Activated naive CD4-positive, alpha-beta T cell treated with anti-CD3 and anti-CD28 coated beads, Interleukin-2, amount 10 ng/mL, durations not matched to agents 7 days and 5 days (primary cell): ENCODE measurements at places on chromosomes 4 and X.

GRCh38 chrX:154022108-154022507, 2.4 kb upstream of the IRAK1 start:
- H3K4me1 ChIP-seq, result peaks cover 15% of the 10 kb centered on the region
- no peak for DNase-seq
- H3K27ac ChIP-seq, result peak overlapping the region; percentile 14
- peaks cover 9% of the 10 kb centered on the region for H3K36me3 ChIP-seq

DNA sequence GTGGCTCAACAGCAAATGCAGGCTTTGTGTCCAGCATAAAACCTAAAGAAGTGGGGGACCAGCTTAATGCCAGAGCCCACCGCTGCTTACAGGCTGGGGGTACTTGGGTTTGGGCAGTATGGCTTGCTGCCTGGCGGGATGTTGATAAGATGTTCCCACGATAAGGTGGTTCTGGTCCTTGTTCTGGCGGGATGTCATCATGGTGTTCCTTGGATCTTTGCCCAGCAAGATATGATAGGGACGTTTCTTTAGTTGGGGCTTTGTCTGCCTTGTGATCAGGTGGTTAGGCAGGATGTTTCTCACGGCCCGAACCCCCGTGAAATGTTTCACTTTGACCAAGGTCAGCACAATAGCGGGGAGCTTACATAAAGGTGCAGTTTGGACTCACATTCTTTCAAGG, 35.3 kb downstream of the PNPLA4 start:
- no peaks in the 10 kb centered on the region for H3K27me3 ChIP-seq
- H3K36me3 ChIP-seq, result no peaks in the 10 kb centered on the region
- DNase-seq, result no peak
- no peaks in the 10 kb centered on the region for H3K4me1 ChIP-seq
- H3K4me3 ChIP-seq, result no peak overlapping the region

DNA sequence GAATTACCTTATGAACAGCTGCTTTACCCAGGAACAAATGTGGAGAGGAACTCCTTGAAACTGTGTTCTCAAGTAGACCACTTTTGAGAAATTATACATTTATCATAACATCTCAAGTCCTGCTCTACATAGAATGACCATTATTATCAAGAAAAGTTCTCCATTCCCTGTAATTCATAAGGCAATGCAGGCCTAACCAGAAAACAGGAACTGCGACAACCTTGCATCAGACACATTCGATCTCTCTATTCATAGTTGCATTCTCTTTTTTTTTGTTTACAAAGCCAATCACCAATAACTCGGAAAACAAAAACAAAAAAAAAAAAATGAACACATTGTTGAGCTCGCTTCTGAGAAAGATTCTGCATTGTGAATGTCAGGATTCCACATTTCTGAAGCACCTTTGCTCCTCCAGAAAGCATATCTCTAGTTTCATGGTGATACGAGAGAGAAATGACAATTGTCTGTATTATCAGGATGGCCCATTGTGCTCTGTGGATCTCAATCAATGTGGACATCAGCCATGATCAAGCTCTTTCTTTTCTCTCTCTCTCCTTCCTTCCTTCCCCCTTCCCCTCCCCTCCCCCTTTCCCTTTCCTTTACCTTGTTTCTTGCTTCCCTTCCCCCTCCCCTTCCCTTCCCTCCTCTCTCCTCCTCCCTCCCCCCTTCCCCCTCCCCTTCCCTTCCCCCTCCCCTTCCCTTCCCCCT, 32.4 kb upstream of the CD99 start:
- H3K4me1 ChIP-seq, result no peaks in the 10 kb centered on the region
- no peaks in the 10 kb centered on the region for H3K27me3 ChIP-seq
- H3K36me3 ChIP-seq, result no peaks in the 10 kb centered on the region
- H3K4me3 ChIP-seq, result no peak overlapping the region
- DNase-seq, result no peak
- H3K27ac ChIP-seq, result no peak overlapping the region

GRCh38 chr4:138174981-138175794, 67.0 kb downstream of the SLC7A11 start:
- no peak for DNase-seq
- no peaks in the 10 kb centered on the region for H3K4me1 ChIP-seq
- H3K27ac ChIP-seq, result no peak overlapping the region
- no peak overlapping the region for H3K4me3 ChIP-seq
- H3K36me3 ChIP-seq, result no peaks in the 10 kb centered on the region

DNA sequence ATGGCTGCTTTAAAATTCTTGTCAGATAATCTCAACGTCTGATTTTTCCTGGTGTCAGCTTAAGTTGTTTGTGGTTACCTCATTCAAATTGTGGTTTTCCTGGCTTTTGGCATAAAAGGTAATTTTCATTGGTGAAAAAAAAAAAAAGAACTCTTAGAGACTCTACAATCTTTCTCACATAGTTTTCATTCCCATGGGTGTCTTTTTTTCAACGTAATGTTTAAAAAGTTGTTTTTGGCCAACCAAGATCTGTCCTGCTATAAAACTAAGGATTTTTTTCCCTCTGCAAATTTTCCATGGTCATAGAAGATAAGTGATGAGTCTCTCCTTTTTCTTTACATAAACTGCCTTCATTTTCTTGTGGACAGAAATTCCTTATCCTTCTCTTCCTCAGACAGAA, 28.9 kb upstream of the RPS6KA6 start:
- H3K27me3 ChIP-seq, result no peaks in the 10 kb centered on the region
- H3K4me3 ChIP-seq, result no peak overlapping the region
- H3K27ac ChIP-seq, result no peak overlapping the region
- no peaks in the 10 kb centered on the region for H3K36me3 ChIP-seq
- no peaks in the 10 kb centered on the region for H3K4me1 ChIP-seq

DNA sequence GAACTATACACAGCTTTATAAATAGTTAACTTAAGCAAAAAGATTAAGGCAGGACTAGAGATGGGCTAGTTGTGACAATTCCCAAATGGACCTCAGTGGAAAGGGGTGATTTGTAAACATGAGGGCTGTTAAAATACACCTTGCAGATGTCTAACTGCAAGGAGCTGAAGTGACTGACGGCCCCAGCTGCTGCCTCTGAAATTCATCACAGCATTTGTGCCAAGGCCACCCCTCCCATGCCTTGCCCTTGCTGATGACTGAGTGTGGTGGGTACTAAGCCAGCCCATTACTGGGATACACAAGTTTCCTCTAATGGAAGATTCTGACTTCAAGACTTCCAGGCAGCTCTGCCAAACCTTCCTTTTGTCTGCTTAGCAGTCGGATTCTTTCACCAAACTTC, 23.7 kb upstream of the EGFL6 start:
- peaks cover 8% of the 10 kb centered on the region for H3K27me3 ChIP-seq
- no peaks in the 10 kb centered on the region for H3K36me3 ChIP-seq
- H3K4me3 ChIP-seq, result no peak overlapping the region
- no peaks in the 10 kb centered on the region for H3K4me1 ChIP-seq

DNA sequence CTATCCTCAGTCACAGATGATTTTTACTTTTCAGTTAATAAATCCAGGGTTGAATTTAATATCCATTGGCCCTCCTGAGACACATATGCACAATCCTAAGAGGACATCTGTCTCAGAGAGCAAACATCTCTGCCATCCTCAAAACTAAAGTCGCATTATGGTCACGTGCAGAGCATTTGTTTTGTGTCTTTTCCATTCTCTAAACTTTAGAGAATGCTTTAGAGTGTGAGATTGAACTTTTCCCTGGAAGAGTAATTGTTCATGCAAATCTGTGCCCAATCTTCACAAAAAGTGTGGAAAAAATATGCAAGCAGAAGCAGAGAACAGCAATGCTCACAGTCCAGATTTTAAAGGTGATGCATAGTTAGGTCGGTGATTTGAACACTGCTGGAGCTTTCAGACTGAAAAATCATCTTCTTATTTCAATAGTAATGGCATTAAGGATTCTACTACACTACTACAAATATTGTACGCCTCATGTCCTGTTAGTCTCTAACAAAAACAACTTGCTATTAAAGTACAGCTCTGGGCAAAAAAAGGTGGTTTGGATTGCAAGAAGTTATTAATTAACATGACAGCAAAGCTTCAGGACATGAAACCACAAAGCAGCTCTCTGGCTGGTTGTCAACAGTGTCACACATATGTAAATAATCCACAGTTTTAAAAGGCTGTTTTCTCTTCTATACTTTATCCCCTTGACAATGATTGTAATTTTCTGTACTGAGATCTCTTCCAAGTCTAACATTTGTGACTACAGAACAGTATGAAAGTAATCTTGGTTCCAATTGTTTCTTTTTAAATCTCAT, 19.9 kb downstream of the DCHS2 start:
- no peak overlapping the region for H3K27ac ChIP-seq
- no peaks in the 10 kb centered on the region for H3K4me1 ChIP-seq
- DNase-seq, result no peak
- H3K27me3 ChIP-seq, result peaks cover 18% of the 10 kb centered on the region
- no peaks in the 10 kb centered on the region for H3K36me3 ChIP-seq
- H3K4me3 ChIP-seq, result no peak overlapping the region

DNA sequence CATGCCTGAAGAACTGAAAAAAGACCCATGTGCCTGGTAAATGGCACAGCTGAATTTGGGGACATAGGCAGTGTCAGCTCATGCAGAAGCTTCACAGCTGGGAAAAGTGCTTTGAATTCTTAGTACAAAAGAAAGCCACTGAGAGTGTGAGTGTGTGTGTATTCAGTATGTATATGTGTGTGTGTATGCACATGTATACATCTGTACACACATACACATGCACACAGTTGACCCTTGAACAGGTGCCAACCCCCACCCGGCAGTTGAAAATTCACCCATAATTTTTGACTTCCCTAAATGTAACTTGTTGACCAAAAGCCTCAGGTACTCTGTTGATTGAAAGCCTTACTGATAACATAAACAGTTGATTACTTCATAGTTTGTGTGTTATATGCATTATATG, 49.5 kb upstream of the ENPP6 start:
- H3K27ac ChIP-seq, result peak overlapping the region; percentile 96
- H3K27me3 ChIP-seq, result peaks cover 7% of the 10 kb centered on the region
- H3K4me3 ChIP-seq, result peak overlapping the region; percentile 68
- peaks cover 62% of the 10 kb centered on the region for H3K4me1 ChIP-seq

DNA sequence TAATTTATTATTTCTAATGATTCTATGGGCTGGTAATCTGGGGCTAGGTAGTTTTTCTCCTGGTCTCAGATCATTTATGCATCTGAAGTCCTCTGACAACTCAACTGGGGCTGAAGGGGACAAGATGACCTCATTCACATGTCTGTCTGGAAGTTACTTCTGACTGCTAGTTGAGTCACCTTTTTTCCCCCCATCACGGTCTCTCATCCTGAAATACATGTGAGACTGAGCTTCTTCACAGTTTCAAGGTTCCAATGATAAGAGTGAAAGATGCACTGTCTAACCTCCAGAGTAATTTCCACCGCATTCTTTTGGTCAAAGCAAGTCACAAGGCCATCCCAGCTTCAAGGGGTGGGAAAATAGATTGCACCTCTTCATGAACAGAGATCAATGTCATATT, 356.7 kb upstream of the RPS6KA3 start:
- H3K27me3 ChIP-seq, result peaks cover 7% of the 10 kb centered on the region
- no peaks in the 10 kb centered on the region for H3K4me1 ChIP-seq
- H3K27ac ChIP-seq, result no peak overlapping the region
- no peaks in the 10 kb centered on the region for H3K36me3 ChIP-seq

DNA sequence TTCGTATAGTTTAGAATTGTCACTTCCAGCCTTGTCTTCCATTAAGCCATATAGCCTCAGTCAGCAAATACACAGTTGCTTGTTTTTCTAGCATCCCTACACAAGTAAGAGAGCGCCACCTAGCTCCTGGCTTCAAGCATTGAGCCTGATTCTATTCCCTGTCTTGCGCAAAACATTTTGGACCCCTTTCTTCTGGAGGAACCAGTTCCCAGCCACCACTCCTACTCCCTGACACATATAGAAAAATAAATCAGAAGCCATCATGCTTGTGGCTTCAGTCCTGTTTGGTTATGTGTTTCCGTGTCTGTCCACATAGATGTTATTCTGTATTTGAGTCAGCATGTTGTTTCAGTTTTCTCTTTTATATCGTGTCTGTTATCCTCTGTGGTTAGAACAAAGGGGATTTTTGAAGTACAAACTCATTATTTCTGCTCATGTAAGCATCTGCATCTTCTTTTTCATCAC, 59.9 kb downstream of the GK start:
- peak; percentile 55 for DNase-seq
- H3K36me3 ChIP-seq, result peaks cover 22% of the 10 kb centered on the region
- H3K27ac ChIP-seq, result peak overlapping the region; percentile 87
- H3K4me1 ChIP-seq, result peaks cover 47% of the 10 kb centered on the region

DNA sequence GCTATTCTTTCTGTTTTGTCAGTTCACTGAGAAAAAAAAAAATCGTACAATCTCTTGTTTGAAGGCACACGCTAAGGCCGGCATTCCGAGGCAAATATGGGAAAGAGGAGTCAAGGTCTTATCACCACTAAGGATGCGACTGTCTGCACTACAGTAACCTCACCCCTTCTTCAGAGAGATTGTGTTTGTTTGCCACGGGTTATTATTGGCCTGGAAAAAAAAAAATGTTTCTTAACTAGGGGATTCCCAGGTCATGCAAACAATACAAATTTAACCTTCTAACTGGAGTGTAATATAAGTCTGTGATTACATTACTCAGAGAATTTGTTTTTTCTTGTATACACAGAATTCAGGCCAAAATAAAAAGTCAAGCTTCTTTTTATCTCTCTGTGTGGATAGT, 168.3 kb downstream of the TMA16 start:
- H3K36me3 ChIP-seq, result no peaks in the 10 kb centered on the region
- no peaks in the 10 kb centered on the region for H3K27me3 ChIP-seq
- H3K4me3 ChIP-seq, result no peak overlapping the region
- DNase-seq, result no peak
- H3K4me1 ChIP-seq, result peaks cover 3% of the 10 kb centered on the region

DNA sequence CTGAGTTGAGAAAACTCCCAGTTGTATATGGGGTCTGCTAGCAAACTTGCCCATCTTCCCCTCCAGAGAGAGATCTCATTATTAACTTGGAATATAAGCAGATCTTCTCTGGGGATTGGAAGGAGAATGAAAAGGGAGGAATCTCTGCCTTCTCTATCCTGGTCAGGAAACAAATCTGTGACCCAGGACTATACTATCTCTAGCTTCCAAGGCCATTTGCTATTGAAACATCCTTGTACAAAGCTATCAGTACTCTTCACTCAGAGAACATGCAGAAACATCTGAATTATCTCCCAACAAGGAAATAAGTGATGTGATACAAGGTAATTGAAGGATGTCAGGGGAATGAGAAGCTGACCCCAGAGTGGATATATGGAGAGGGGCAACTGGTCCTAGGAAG, 183.8 kb downstream of the FRMPD4 start:
- DNase-seq, result no peak
- H3K27me3 ChIP-seq, result no peaks in the 10 kb centered on the region
- no peak overlapping the region for H3K4me3 ChIP-seq
- peak overlapping the region; percentile 17 for H3K27ac ChIP-seq
- no peaks in the 10 kb centered on the region for H3K36me3 ChIP-seq

- H3K36me3 ChIP-seq, result no peaks in the 10 kb centered on the region
- DNase-seq, result no peak
- no peak overlapping the region for H3K27ac ChIP-seq
- no peak overlapping the region for H3K4me3 ChIP-seq
These were observed 603.8 kb downstream of the RAPGEF2 start for GRCh38 chr4:159706704-159707103.

- H3K27me3 ChIP-seq, result no peaks in the 10 kb centered on the region
- H3K4me1 ChIP-seq, result no peaks in the 10 kb centered on the region
- no peak for DNase-seq
- no peaks in the 10 kb centered on the region for H3K36me3 ChIP-seq
These were observed 22.8 kb upstream of the ARHGAP24 start for GRCh38 chr4:85452058-85452731.

- H3K4me1 ChIP-seq, result no peaks in the 10 kb centered on the region
- no peak overlapping the region for H3K27ac ChIP-seq
- no peak overlapping the region for H3K4me3 ChIP-seq
- no peaks in the 10 kb centered on the region for H3K27me3 ChIP-seq
- no peaks in the 10 kb centered on the region for H3K36me3 ChIP-seq
These were observed 17.2 kb upstream of the RTL9 start for GRCh38 chrX:110341189-110342035.

GRCh38 chr4:181650033-181650825, 593.0 kb upstream of the TENM3 start:
- H3K36me3 ChIP-seq, result no peaks in the 10 kb centered on the region
- DNase-seq, result no peak
- H3K27ac ChIP-seq, result no peak overlapping the region
- no peak overlapping the region for H3K4me3 ChIP-seq
